ENCODE measurements at places on chromosomes 5 and 9. TPM values are rescaled to one million over a fixed set of nuclear protein-coding genes. Genes with fewer than 3 reads are reported as not detected.

DNA sequence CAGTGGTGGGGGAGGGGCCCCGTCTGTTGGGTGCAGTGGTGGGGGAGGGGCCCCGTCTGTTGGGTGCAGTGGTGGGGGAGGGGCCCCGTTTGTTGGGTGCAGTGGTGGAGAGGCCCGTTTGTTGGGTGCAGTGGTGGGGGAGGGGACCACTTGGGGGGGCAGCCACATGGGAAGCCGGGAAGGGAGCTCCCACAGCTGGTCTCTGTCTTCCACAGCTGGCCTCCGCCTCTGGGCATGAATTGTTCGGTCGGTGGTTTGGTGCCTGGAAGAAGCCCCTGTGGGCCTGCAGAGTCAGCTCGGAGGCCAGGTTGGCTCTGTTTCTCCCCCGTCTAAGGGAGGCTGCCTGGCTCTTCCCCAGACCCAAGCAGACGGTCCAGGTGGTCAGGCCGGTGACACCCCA is 69.3 kb downstream of the COL5A1 start:
- no peaks in the 10 kb centered on the region for H3K36me3 ChIP-seq
- H3K4me1 ChIP-seq: no peaks in the 10 kb centered on the region
- H3K27me3 ChIP-seq: no peaks in the 10 kb centered on the region
- no peak for DNase-seq

Gene NUTM2G
- not detected for total RNA-seq

Gene FGD3
- 61.9 TPM for total RNA-seq

DNA sequence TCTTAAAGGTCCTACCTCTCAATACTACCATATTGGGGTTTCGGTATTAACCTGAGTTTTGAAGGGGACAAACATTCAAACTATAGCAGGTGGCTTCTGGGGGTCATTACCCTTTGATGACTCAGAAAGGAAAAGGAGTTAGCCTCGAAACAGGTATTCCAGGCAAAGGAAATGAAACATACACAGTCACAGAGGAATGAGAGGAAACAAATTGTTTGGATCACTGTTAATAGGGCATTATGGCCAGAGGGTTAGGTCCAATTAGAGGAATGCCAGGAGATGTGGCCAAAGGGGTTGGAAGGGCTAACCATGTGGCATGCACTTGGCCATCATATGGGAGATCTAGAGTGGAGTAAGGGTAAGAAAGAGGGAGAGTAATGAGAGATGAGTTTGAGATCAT is 23.9 kb upstream of the NIM1K start:
- no peak overlapping the region for H3K4me3 ChIP-seq
- H3K27me3 ChIP-seq: no peaks in the 10 kb centered on the region
- peaks cover 3% of the 10 kb centered on the region for H3K4me1 ChIP-seq
- DNase-seq: no peak
- no peak overlapping the region for H3K27ac ChIP-seq
- H3K36me3 ChIP-seq: peaks cover 60% of the 10 kb centered on the region

Gene BRINP1
- total RNA-seq: not detected

DNA sequence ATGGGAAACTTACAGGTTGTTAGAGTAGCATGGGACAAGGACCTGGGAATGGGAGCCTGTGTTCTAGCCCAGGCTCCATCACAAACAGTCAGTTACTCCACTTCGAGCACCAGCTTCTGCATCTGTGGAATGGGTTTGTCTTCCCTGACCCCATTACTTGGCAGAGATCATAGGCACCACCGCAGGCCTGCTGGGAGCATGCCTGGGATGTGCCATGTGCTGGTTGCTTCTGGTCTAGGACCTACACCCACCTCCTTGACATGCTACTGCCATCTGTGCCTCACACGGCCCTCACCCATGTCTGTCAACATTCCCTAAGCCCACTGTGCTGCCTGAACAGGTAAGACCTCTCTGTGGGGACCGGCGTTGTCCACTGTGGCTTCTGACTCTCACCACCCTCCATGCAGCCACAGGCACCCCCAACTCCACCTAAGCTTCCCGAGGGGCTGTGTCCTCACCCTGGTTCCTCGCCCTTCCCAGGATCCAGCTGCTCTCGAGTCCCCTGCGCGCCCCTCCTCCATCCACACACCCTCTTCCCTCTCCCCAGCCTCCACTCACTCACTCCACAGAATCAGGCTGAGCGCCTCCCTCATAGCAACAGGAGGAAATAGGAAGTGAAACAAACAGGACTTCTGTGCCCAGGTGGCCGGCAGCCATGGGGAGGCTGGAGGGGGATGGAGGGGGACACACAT is 85.9 kb upstream of the FAM120A start:
- no peaks in the 10 kb centered on the region for H3K4me1 ChIP-seq
- H3K27me3 ChIP-seq: peaks cover 13% of the 10 kb centered on the region
- no peak overlapping the region for H3K27ac ChIP-seq
- DNase-seq: no peak
- H3K4me3 ChIP-seq: no peak overlapping the region

Gene RAPGEF6
- total RNA-seq: 45.1 TPM

- DNase-seq: no peak
- no peak overlapping the region for H3K27ac ChIP-seq
- no peak overlapping the region for H3K4me3 ChIP-seq
- H3K27me3 ChIP-seq: no peaks in the 10 kb centered on the region
Measured at GRCh38 chr9:107547303-107547702, 57.7 kb upstream of the KLF4 start.

- no peak overlapping the region for H3K4me3 ChIP-seq
- H3K36me3 ChIP-seq: no peaks in the 10 kb centered on the region
- H3K27me3 ChIP-seq: no peaks in the 10 kb centered on the region
- peaks cover 59% of the 10 kb centered on the region for H3K4me1 ChIP-seq
- no peak for DNase-seq
- H3K27ac ChIP-seq: peak overlapping the region; percentile 4
Measured at GRCh38 chr5:173778784-173779304, 109.3 kb upstream of the CPEB4 start.

Gene CSF1R
- 0.44 TPM for total RNA-seq

DNA sequence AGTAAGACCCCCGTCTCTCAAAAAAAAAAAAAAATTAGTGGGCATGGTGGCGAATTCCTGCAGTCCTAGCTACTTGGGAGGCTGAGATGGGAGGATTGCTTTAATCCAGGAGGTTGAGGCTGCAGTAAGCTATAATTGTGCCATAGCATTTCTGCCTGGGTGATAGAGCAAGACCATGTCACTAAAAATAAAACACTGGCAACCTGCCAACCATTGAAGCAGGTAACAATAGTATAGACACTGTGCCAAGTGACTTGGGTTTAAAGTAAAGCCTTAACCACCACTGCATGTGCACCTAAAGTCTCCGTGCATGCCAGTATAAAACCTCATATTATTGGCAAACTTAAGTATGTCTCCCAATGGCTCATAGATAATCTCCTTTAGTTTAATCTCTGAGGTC is 3.4 kb upstream of the APBA1 start:
- no peak for DNase-seq
- H3K27ac ChIP-seq: no peak overlapping the region
- H3K4me3 ChIP-seq: no peak overlapping the region
- H3K4me1 ChIP-seq: peaks cover 18% of the 10 kb centered on the region
- H3K27me3 ChIP-seq: peaks cover 27% of the 10 kb centered on the region
- H3K36me3 ChIP-seq: no peaks in the 10 kb centered on the region

- no peak overlapping the region for H3K4me3 ChIP-seq
- H3K4me1 ChIP-seq: no peaks in the 10 kb centered on the region
- no peak overlapping the region for H3K27ac ChIP-seq
- H3K36me3 ChIP-seq: no peaks in the 10 kb centered on the region
Measured at GRCh38 chr5:152100462-152100861, 175.8 kb upstream of the GLRA1 start.

DNA sequence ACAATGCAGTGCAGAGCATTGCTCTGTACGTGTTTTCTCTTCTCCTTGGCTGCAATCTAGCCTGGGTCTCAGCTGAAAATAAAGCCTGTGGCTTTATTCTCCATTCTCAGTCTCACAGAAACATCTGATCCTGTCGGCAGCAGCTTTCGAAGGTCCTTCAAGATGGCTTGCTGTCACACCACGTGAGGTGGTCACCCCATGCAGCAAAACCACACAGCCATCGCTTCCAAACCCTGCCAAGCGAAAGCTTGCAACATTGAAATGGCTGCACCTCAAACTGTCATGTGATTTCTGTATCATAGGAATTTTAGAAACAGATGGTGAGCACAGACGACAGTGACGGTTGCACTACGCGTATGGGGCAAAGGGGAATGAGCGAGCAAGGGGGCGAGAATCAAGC is 98.5 kb upstream of the SMARCA2 start:
- H3K27ac ChIP-seq: no peak overlapping the region
- no peak for DNase-seq
- H3K36me3 ChIP-seq: peaks cover 3% of the 10 kb centered on the region
- H3K4me3 ChIP-seq: no peak overlapping the region
- H3K4me1 ChIP-seq: no peaks in the 10 kb centered on the region
- peaks cover 10% of the 10 kb centered on the region for H3K27me3 ChIP-seq

GRCh38 chr5:94378062-94378461 is 240.3 kb downstream of the KIAA0825 start:
- no peak overlapping the region for H3K4me3 ChIP-seq
- H3K4me1 ChIP-seq: no peaks in the 10 kb centered on the region
- H3K27me3 ChIP-seq: no peaks in the 10 kb centered on the region
- H3K27ac ChIP-seq: no peak overlapping the region
- H3K36me3 ChIP-seq: no peaks in the 10 kb centered on the region

Gene ACOT12
- not detected for total RNA-seq
